Activated T-cell treated with anti-CD3 and anti-CD28 coated beads, Interleukin-2, amount 50 U/mL, for 48 hours (primary cell): ENCODE measurements at places on chromosomes 5 and 9.

DNA sequence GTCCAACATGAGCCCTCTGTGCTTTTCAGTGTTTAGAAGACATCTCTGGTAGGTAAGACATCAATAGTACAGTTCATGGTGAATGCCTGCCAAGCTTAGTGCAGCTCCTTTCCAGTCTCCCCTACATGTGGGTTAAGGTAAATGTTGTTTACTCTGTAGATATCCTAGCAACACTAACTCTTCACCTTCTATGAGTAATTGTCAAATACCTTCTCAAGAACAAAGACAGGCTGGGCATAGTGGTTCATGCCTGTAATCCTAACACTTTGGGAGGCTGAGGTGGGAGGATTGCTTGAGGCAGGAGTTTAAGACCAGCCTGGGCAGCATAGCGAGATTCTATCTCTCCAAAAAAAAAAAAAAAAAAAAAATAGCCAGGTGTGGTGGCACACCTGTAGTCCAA is 18.7 kb upstream of the RASGRF2 start:
- DNase-seq = no peak

GRCh38 chr9:99779277-99779676 is 42.4 kb upstream of the NR4A3 start:
- no peak for DNase-seq

GRCh38 chr5:74636552-74636951 is 4.0 kb downstream of the ENC1 start:
- DNase-seq = no peak

GRCh38 chr5:104363567-104363966 is 801.0 kb upstream of the NUDT12 start:
- no peak for DNase-seq

GRCh38 chr5:146528236-146528635 is 12.2 kb upstream of the GPR151 start:
- DNase-seq = no peak

DNA sequence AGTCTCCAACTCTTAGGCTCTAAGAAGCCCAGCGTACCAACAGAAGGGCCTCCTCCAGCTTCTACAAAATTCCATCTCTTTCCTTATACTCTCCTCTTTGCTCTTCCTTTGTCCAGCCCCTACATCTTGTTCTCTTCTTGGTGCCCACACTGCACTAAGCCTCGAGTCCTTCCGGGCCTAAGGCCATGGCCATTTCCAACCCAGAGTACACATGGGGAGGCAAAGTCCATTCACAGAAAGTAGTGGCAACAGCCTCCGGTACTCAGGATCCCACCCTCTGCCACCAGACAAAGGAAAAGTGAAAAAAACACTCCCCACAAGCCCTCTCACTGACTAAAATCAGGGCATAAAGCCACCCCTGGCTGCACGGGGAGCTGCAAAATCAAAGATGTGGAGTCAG is 60.3 kb downstream of the SAXO1 start:
- no peak for DNase-seq

DNA sequence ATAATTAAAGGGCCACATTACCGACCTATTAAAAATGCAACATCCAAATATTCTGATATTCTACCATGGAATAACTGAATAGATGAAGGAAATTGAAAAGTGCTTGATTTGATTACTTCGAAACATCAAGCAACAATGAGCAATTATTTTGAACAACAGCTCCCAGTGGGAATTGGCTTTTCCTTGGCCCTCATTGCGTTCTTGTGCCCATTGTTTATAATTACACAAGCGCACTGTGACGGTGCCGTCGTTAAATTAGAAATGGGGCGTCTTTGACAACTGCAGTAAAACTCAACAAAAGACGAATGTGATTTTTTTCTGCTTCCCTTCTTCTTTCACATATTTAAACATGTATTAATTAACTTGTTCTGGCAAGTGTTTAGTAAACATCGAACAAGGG is 61.6 kb downstream of the CDH6 start:
- DNase-seq = no peak

GRCh38 chr9:34271265-34272006 is 57.6 kb downstream of the KIF24 start:
- no peak for DNase-seq

- DNase-seq = peak; percentile 34
Measured at GRCh38 chr5:159316519-159317383, 13.5 kb downstream of the IL12B start.

DNA sequence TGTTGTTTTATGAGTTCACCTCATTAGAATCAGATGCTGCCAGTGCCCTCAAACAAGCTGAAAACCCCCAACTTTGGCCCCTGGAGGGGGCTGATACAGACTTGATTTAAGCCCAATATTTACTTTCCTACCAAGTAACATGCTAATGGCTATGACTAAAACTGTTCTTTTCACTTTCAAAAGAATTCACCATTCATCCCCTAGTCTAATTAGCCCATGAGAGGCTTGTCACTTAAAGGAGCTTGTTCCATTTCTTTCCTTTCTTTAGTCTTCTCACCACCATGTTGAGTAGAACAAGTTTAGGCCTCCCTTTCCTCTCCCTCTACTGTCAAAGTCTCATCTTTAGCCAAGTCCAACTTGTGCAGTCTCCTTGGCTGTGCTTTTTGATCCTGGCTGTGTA is 50.4 kb downstream of the EPB41L4B start:
- no peak for DNase-seq

DNA sequence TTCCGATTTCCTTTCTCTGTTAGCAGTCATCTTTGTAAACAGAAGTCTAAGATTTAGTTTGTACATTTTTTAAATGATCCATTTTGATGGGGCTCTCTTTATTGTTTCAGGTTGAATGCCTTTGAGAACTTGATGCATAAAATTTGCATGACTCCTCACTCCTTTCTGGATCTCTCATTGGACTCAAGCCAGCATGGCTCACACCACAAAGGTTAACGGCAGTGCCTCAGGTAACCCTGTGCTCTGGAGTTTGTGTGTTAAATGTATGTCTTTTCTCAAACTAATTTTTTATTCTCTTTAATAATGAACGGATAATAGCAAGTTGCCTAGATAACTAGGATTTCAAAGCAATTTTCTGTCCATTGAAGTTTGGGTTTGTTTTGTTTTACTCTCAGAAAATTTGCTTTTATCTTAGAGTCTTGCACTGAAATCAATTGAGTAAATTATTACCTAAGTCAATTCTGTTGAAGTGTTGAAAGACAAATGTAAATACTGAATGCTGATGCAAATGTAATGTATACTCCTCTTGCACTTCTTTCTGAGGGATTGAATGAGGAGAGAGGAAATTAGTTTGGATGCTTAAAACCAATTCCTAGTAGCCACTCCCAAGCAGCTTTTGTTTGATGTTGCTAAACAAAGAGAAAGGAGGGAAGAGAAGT is 164.6 kb upstream of the DMRT1 start:
- DNase-seq = no peak

GRCh38 chr5:157352756-157353340 is 86.9 kb downstream of the CYFIP2 start:
- DNase-seq = peak; percentile 78

- no peak for DNase-seq
Measured at GRCh38 chr9:116705531-116705930, 18.4 kb downstream of the TRIM32 start.

DNA sequence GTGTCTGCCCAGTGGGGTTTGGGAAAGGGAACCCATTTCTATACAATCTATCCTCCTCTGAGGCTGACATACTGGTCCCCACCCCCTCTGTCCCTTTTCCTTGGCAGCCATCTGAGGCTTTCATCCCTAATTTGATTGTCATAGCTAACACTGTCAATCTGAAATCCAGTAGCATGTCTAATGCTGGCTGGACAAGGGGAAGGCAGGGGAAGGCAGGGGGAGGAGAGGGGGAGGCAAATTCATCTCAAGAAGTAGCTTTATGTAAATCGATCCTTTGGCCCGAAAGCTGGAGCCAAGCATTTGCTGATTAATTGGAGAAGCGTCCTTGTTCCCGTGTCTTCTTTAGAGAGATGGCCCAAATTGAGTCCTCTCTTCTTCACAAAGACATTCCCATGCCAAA is 314.1 kb upstream of the PANK3 start:
- DNase-seq = no peak

DNA sequence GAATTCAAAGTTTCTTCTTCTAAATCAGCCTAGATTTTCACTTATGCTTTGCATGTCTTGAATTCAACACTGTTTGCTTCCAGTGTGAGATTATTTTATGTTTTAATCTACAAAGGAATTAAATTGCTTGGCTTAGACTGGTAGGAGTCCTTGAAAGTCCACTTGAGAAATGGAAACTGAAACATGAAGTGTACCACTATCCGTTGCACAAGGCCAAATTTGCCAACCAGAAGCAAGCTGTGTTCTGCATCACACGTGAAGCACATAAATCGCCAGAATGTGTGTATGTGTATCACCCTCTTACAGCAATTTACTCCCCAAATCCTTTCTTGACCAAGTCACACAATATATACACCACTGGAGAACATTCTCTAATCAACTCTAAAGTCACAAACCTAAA is 10.3 kb downstream of the SEMA6A start:
- no peak for DNase-seq

GRCh38 chr5:133356984-133357421 is 255.3 kb downstream of the FSTL4 start:
- no peak for DNase-seq

GRCh38 chr5:104998572-104998971 is 1436.0 kb upstream of the NUDT12 start:
- no peak for DNase-seq

DNA sequence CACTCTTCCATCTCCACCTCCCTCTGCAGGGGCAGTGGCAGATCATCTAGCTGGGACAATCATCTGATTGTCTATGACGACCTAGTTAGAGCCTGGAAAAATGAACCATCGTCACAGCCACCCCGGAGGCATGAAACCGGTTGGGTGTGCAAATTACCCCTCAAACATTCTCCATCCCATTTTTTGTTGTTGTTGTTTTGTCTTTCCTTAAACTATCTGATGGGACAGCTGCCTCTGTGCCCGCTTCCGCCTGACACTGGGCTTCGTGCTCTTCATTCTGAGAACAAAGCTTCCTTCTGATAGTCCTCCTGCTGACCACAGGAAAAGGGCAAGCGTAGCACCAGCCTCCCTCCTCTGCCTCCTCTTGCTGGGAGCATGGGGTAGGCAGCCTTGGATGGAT is 7.0 kb upstream of the NDST1 start:
- DNase-seq = no peak

GRCh38 chr5:138668451-138669380 is 84.5 kb upstream of the CTNNA1 start:
- DNase-seq = no peak

- DNase-seq = peak; percentile 91
Measured at GRCh38 chr9:135499326-135500070, 984 bp upstream of the MRPS2 start.

DNA sequence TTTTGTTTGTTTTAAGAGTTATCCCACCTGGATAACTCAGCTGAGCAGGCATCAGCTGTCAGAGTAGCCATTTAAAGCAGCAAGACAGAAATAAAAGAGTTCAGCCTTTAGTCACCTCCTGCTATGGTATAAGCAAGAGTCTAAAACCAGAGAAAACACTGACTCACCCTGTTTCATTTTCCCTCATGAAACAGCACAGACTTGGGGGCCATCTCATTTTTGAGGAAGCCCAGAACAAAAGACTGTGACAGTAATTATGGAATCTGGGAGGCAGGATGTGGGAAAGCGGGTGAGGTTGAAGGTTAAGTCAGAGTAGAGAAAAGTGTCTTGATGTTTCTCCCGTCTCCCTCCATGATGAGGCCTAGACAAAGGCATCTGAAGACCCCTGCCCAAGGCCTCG is 90.2 kb upstream of the FAM174A start:
- DNase-seq = no peak

- no peak for DNase-seq
Measured at GRCh38 chr9:69264526-69264925, 60.5 kb upstream of the ENTREP1 start.

DNA sequence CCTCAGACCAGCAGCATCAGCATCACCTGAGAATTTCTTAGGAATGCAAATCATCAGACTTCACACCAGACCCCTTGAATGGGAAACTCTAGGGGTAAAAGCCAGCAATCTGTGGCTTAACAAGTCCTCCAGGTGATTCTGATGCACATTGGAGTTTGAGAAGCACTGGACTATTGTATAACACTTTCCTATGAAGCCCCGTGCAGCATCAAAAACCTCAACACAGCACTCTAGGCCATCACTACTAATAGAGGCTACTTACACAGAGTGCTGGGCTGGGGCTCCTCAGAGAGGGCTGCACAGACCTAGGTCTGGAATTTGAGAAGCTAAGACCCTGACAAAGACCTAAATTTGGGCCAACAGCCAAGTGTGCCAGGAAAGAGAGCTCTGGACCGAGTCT is 95.7 kb upstream of the ARAP3 start:
- no peak for DNase-seq

DNA sequence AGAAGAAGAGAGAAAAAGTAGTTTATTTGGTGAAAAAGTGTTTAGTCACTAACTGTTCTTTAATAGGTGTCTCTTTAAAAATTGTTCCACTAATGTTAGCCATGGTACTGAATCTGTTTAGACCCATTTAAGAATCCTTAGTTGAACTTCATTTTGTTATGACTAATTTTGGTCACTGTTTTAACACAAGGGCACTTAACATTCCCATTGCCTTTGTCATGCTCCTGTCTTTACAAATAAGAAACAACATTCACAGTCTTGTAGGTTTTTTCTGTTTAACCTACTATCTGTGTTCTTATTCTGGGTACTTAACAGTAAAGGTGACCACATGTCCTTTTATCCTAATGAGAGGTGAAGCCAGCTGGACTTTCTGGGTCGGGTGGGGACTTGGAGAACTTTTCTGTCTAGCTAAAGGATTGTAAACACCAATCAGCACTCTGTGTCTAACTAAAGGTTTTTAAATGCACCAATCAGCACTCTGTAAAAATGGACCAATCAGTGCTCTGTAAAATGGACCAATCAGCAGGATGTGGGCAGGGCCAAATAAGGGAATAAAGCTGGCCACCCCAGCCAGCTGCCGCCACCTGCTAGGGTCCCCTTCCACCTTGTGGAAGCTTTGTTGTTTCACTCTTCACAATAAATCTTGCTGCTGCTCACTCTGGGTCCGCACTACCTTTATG is 116.7 kb downstream of the WDR70 start:
- DNase-seq = no peak

DNA sequence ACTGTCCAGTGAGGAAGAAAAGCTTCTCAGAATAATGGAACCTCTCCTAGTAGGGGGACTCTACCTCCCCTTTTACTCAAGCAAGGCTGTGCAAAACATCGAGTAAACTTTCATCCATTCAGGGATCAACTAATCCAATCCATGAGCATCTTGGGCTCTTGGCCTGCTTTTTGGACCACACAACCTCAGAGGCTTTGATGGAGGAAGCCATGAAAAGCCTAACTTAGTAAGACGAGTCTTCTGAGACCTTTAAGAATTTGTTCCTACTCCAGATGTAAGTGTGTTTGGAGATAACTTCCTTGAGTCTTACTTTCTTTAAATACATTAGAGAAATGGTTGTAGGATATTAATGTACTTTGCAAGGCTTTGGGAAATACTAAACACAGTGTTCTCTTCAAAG is 49.1 kb downstream of the MARCHF3 start:
- no peak for DNase-seq

DNA sequence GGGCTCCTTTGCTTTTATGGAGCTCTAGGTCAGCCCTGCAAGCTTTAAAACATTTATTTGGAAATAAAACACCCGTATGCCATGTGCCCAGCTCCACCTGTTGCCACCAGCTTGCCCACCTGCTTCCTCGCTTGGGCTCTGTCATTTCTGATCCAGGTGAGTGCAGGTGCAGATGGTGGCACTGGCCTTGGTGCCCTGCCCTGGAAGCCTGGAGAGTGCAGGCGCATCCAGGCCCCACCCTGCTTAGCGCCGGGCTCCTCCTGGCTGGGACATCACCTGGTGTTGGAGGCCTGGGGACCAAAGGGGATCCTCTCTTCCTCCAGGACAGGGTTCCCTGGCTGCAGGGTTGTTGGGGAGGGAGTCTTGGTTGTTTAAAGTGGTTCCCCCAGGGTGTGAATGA is 35.8 kb downstream of the WNK2 start:
- no peak for DNase-seq

GRCh38 chr5:128596071-128596470 is 58.0 kb upstream of the FBN2 start:
- no peak for DNase-seq
